Suprapubic skin (tissue), 4 donors: ENCODE measurements at places on chromosomes 4 and X.

- DNase-seq: no peak
- peak overlapping the region; percentile 62 for H3K4me3 ChIP-seq
- H3K4me1 ChIP-seq: peaks cover 5% of the 10 kb centered on the region
- H3K36me3 ChIP-seq: no peaks in the 10 kb centered on the region
Observed at GRCh38 chrX:132488180-132488705, 595 bp downstream of the MBNL3 start.

GRCh38 chr4:140764785-140765392, 8.7 kb upstream of the TBC1D9 start:
- H3K27me3 ChIP-seq: no peaks in the 10 kb centered on the region
- no peak overlapping the region for H3K27ac ChIP-seq
- H3K4me3 ChIP-seq: no peak overlapping the region
- H3K4me1 ChIP-seq: no peaks in the 10 kb centered on the region

GRCh38 chrX:131894995-131895394, 128.1 kb upstream of the STK26 start:
- H3K4me1 ChIP-seq: no peaks in the 10 kb centered on the region
- no peak overlapping the region for H3K27ac ChIP-seq
- DNase-seq: no peak
- no peak overlapping the region for H3K4me3 ChIP-seq
- H3K27me3 ChIP-seq: no peaks in the 10 kb centered on the region

DNA sequence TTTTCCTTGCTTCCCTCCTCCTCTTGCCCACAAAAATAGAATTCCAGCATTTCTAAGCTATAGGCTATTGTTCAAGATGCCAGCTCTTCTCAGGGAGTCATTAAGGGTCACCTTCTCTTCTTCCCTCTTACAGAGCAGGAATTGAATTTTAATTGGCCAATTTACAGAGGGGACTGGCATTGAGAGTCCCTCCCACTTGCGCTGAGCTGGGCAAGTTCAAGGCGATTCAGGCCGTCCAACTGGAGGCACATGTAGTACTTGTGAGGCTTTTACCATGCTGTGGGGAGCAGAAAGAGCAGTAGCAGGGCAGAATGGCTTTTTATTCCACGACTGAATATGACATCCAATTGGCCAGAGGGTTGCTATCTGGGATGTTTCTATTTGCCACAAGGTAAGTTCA, 181.9 kb downstream of the SOWAHB start:
- no peaks in the 10 kb centered on the region for H3K27me3 ChIP-seq
- peaks cover 35% of the 10 kb centered on the region for H3K4me1 ChIP-seq
- H3K36me3 ChIP-seq: no peaks in the 10 kb centered on the region
- no peak overlapping the region for H3K4me3 ChIP-seq
- H3K27ac ChIP-seq: no peak overlapping the region

DNA sequence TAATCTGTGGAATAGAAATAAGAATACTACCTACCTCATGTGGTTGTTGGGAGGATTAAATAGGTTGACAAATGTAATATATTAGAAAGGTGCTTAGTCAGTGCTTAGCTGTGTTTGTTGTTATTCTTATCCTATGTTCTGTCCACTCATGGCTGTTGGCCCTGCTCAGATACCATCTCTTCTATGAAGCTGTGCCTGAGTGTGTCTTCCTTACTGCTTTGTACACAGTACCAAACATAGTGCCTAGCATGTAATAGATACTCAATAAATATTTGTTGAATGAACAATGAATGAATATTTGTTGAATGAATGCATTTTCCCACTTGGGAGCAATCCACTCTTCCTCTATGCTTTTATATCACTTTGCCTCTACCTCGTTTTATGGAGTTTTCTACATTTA, 57.2 kb downstream of the NHS start:
- H3K36me3 ChIP-seq: no peaks in the 10 kb centered on the region
- no peaks in the 10 kb centered on the region for H3K4me1 ChIP-seq
- DNase-seq: no peak

DNA sequence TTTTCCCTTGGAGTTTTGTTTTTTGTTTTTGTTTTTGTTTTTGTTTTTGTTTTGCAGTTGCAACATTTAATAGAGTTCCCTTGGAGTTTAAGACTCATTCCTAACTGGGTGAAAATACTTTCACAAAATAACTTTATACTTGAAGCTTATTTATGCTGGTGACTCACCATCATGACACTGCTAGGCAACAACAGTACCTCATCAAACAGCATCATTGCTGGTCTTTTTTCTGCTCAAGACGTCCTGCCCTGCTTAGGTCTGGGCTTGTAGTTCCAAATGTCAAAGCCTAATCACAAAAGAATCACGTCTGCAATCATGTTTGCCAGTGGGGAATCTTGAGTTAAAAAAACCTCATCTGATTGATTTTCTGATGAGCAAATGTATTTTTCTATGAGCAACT, 105.7 kb upstream of the PRPS2 start:
- no peaks in the 10 kb centered on the region for H3K27me3 ChIP-seq
- H3K4me3 ChIP-seq: no peak overlapping the region
- H3K36me3 ChIP-seq: no peaks in the 10 kb centered on the region
- no peaks in the 10 kb centered on the region for H3K4me1 ChIP-seq

GRCh38 chrX:155682834-155683233, 70.1 kb upstream of the TMLHE start:
- DNase-seq: no peak
- H3K4me3 ChIP-seq: no peak overlapping the region
- no peak overlapping the region for H3K27ac ChIP-seq
- no peaks in the 10 kb centered on the region for H3K4me1 ChIP-seq
- no peaks in the 10 kb centered on the region for H3K36me3 ChIP-seq

DNA sequence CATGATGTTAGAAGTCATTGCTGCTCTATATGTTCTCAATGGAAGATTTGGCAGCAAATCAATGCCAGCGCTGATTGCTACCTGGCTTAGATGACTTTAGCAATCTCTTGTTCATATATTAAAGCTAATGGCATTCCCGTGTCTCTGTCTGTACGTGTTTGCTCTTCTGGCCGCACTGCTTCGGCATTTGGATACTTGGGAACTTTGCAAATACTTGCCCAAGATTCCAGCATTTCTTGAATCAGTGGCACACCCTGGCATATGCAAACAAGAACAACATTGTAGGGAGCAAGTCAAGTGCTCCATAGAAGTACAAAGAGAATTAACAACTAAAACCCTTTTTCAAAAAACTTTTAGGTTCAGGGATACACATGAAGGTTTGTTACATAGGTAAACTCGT, 128.9 kb upstream of the TMEM164 start:
- H3K4me3 ChIP-seq: no peak overlapping the region
- no peaks in the 10 kb centered on the region for H3K4me1 ChIP-seq
- H3K36me3 ChIP-seq: no peaks in the 10 kb centered on the region
- no peak overlapping the region for H3K27ac ChIP-seq

- H3K36me3 ChIP-seq: no peaks in the 10 kb centered on the region
- H3K4me3 ChIP-seq: no peak overlapping the region
Observed at GRCh38 chrX:133150730-133151129, 53.8 kb upstream of the USP26 start.

GRCh38 chr4:28730304-28730703, 1869.7 kb downstream of the STIM2 start:
- H3K27ac ChIP-seq: no peak overlapping the region
- H3K4me3 ChIP-seq: no peak overlapping the region
- no peaks in the 10 kb centered on the region for H3K27me3 ChIP-seq
- H3K36me3 ChIP-seq: no peaks in the 10 kb centered on the region

DNA sequence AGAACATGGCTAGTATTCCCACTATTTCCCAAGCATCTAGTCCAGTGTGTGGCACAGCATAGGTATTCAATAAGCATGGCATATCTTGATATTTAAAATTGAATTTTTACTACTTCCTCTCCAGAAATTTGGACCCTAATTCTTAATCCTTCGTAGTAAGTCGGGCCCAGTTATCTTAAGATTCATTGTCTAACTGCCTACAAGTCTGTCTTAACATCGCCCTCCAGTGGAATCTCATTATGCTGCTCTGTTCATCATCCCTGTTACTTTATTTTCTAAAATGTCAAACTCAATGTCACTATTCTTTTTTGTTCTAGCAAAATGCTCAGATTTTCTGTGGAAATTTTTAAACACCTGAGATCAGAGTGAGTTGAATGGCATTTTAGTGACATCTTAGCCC, 606.2 kb downstream of the KLHL13 start:
- no peaks in the 10 kb centered on the region for H3K27me3 ChIP-seq
- DNase-seq: no peak
- H3K27ac ChIP-seq: no peak overlapping the region

DNA sequence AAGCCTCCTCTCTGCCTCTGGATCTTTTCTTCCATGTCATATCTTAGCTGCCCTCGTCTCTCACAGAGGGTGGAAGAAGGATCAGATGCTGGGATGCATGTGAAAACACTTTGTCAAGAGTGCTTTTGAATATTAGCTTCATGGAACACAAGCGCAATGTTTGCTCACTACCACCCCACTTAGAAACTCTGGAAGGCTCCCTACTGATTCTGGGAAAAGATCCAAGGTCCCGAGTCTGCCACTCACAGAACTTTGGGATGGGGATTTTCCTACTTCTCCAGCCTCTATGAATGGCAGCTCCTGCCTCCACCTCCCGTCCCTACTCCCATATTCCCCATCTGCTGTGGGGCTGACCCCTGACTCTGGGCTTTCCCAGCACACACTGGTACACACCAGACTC, 40.2 kb upstream of the CRMP1 start:
- DNase-seq: peak; percentile 29
- peaks cover 49% of the 10 kb centered on the region for H3K27me3 ChIP-seq
- H3K36me3 ChIP-seq: no peaks in the 10 kb centered on the region
- no peaks in the 10 kb centered on the region for H3K4me1 ChIP-seq
- no peak overlapping the region for H3K27ac ChIP-seq
